Iris pigment epithelial cell (primary cell): ENCODE measurements at places on chromosomes 7 and 10.

- DNase-seq = no peak
These were observed 112.2 kb downstream of the PTPN20 start for GRCh38 chr10:47023237-47024045.

- DNase-seq = no peak
These were observed 71.2 kb downstream of the PIK3CG start for GRCh38 chr7:106936236-106936635.

DNA sequence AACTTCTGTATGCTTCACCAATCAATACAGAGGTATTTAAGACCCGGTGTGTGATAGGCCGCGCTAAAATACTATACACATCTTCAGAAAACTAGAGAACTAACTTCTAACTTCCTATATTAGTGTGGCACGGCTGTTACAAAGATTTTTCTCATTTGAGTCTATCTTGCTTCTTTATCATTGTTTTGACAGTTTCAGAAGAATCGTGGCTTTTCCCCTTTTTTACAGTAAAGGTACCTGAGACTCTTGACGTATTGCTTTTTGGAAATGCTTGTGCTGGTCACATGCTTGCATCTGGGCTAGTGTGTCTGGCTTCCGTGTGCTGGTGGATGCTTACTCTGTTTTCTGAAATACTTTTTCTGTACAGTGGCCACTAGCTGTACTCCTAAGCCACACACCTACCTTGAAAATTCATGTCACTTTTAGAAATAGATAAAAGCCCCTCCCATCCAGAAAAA is 12.7 kb downstream of the IKZF1 start:
- DNase-seq = no peak

DNA sequence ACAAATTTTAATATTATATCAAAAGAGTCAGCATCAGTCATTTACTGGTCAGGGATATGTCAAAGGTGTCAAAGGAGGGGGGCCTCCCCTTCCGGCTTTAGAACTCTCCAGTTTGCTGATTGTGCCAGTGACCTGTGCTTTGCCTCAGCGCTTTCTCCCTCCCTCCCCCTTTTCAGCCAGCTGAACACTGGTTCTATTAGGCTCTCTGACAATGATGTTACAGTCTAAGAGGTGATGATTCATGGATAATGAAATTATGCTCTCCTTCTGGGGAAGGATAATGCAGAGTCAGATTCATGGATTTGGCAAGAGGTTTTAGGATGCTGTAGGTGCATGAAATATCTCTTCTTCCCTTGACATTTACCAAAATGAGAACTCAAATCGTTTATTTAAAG is 6.1 kb downstream of the LRRTM3 start:
- DNase-seq = no peak

DNA sequence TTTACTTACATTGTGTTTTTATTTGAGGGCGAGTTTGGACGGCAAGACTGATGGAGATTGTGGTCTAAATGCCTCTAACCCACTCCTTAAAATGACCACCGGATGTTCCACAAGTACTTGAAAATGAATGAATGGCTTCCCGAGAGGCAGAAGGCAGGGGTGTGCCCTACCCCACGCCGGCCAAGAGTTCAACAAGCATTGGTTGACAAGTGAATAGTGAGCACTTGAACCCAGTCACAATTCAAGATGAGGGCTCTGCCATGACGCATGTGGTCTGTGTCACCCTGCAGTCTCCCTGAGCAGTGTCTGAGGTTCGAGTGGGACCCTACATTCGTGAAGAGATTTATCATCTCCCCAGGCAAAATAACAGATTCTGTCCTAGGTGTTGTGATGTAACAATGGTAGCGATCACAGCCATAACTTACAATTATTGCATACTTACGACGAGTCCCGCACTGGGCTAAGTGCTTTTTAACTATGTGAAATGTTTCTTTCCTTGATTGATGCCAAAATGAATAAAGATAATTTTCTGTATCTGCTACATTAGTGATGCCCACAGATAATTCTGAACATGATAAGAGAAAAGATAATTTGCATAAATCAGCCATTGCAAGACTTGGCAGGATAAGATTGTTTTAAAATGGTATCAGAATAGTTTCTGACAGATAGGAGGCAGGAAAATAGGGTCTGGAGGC is 305.4 kb downstream of the WDR37 start:
- no peak for DNase-seq

- peak; percentile 22 for DNase-seq
These were observed 49.9 kb downstream of the C10orf67 start for GRCh38 chr10:23294638-23295247.

GRCh38 chr10:98041352-98042043 is 11.1 kb upstream of the CRTAC1 start:
- peak; percentile 59 for DNase-seq

- DNase-seq = no peak
These were observed 4.0 kb upstream of the GCK start for GRCh38 chr7:44193011-44193802.

DNA sequence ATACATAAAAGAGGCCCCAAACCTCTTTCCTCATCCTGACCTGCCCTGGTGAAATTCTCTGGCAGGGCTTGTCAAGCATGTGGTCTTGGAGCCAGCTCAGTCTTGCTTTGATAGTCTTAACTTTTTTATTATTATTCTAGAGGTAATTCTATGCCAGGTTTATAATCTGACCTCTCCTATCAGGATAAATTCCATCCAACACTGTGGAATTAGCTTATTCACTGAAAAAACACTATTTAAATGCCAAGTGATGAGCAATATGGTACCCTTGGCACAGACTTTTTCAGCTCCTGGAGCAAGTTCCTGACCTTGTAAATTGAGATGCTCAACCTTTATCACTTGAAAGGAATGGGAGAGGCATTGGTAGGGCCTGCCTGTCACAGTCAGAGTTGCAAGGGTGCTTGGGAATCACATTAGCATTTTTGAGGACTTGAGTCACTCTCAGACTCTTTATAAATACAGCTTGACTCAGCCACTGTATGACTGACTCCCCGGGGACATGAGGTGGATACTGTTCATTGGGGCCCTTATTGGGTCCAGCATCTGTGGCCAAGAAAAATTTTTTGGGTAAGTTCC is at the start of gene CPA4:
Gene CPA4, plus strand, starts transcription at position 480 of the 576 bp plus-strand sequence. Its CDS starts 20 bp downstream, at position 500.
- peak; percentile 96 for DNase-seq
